ENCODE measurements at places on chromosomes 3 and 15. TPM values are rescaled to one million over a fixed set of nuclear protein-coding genes. Genes with fewer than 3 reads are reported as not detected.

DNA sequence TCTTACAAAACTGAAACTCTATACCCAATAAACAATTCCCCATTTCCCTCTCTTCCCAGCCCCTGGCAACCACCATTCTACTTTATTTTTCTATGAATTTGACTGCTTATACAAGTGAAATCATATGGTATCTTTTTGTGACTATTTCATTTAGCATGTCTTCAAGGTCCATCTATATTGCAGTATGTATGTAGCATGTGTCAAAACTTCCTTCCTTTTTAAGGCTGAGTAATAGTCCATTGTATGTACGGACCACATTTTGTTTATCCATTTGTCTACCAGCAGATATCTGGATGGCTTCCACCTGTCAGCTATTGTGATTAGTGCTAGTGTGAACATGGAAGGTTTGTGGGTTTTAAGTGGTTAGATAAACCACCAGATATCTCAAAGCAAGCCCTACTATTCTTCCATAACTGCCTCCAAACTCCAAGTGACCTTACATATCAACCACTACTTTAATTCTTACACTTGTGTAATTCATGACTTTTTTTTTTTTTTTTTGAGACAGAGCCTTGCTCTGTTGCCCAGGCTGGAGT, 134.7 kb downstream of the TMCC1 start:
- ATAC-seq, result no peak

GRCh38 chr3:49806850-49807249, 3.8 kb downstream of the INKA1 start:
- ATAC-seq, result no peak

The NSUN3 gene
- 4.6 TPM for total RNA-seq

The B4GALT4 gene
- 15.8 TPM for total RNA-seq

DNA sequence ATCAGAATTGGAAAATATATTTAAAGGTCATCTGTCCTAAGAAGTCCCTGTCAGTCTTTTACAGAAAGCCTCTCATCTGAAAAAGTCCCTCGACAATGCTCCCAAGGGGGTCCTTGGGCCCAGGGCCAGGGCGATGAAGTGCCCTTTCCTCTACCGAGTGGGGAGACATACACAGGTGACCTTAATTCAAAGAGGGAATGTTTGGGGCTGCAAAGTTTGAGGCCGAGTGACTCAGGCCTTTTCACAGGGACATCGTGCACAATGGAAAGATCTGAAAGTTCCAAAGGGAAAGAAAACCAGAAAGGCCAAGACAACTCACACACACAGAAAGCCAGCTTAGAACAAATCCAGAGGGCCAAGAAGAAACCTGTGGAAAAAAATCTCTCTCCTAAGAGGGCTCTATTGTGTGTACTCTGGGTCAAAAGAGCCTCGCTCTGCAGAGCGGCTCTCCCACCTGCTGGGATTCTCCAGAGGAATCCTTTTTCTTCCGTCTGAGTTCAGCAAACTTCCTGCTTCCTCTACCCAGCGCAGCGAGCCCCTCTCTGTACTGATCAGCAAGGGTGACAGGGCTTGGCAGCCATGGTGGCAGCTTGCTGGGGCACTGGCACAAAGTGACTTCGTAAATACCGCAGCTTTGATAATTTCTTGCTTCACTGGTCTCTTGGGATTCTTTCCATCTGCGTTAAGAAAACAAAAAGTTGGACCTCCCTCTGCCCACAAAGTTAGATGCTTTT, 259.1 kb downstream of the OPA1 start:
- ATAC-seq, result no peak
